Type B pancreatic cell (in vitro differentiated cells): ENCODE measurements at places on chromosomes 6 and 20. TPM values are rescaled to one million over a fixed set of nuclear protein-coding genes. Genes with fewer than 3 reads are reported as not detected.

Gene THEMIS
- total RNA-seq, result not detected in 2 replicates

Gene SIGLEC1
- not detected in 2 replicates for total RNA-seq

Gene LHFPL5
- not detected in 2 replicates for total RNA-seq

Gene GSTA3
- total RNA-seq, result not detected in 2 replicates

Gene ARG1
- not detected in 2 replicates for total RNA-seq

Gene OOEP
- not detected in 2 replicates for total RNA-seq

Gene PM20D2
- 10.3 and 15.3 TPM in 2 replicates for total RNA-seq

Gene HCRTR2
- 0.27 TPM in 1 of 2 replicates, not detected in the other for total RNA-seq

Gene GPX5
- not detected in 2 replicates for total RNA-seq

Gene DLK2
- 3.3 and 3.4 TPM in 2 replicates for total RNA-seq

Gene SALL4
- 12.6 and 32.5 TPM in 2 replicates for total RNA-seq

Gene GCNT2
- 21.2 and 21.6 TPM in 2 replicates for total RNA-seq

Gene ADGRB3
- 0.55 and 2.0 TPM in 2 replicates for total RNA-seq

Gene PAX1
- total RNA-seq, result 0.43 and 2.7 TPM in 2 replicates

Gene ASIP
- 1.1 TPM in 1 of 2 replicates, not detected in the other for total RNA-seq

Gene SMLR1
- 0.53 and 1.3 TPM in 2 replicates for total RNA-seq

Gene BMP2
- total RNA-seq, result 12.8 and 17.9 TPM in 2 replicates

Gene BPIFA1
- total RNA-seq, result 0.69 and 0.97 TPM in 2 replicates

Gene CENPQ
- 3.7 and 8.6 TPM in 2 replicates for total RNA-seq

Gene PNLDC1
- 0.17 TPM in 1 of 2 replicates, not detected in the other for total RNA-seq

Gene SLC4A11
- 5.8 and 6.9 TPM in 2 replicates for total RNA-seq

Gene MLIP
- total RNA-seq, result 0.43 TPM in 1 of 2 replicates, not detected in the other
